ENCODE measurements at places on chromosomes 3 and 15.

DNA sequence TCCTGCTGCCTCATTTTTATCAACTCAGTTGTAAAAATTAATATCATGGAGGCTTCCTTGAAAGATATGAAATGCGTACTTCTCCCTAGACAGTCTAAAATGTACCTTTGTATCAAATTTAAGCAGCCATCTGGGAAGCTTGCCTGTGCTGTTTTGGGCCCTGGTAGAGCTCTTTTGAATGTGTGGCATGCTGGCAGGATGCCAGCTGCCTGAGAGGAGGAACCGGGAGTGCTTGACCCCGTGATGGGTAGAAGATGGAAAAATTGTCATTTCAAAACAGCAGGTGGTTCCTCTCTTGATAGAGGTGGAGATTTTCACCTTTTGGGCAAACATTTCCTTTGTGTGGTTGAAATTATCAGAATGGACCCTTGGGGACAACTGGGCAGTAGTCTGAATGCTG lies 245.3 kb downstream of the RPLP1 start:
- no peak for DNase-seq

DNA sequence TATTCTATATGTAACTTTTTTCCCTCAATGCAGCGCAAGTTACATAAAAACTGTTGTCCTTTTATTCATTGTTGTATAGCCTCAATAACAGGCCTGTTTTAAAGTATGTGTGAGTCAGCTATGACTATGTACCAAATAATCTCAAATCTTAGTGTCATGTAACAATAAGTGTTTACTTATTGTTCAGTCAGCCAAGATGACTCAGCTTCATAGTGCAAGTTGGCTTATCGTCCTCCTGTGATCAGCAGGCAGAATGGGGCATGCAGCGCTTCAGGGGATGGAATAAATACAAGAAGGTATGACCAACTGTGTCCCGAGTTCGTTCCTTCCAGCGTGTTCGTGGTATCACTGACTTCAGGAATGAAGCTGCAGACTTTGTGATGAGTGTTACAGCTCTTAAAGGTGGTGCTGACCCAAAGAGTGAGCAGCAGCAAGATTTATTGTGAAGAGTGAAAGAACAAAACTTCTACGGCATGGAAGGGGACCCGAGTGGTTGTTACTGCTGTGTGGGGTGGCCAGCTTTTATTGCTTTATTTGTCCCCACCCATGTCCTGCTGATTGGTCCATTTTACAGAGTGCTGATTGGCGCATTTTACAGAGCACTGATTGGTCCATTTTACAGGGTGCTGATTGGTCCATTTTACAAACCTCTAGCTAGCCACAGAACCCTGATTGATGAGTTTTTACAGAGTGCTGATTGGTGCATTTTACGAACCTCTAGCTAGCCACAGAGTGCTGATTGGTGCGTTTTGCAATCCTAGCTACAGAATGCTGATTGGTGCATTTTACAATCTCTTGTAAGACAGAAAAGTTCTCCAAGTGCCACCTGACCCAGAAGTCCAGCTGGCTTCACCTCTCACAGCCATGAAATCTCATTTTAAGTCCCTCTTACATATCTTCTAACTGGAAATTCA lies 1016.0 kb downstream of the MCTP2 start:
- no peak for DNase-seq

GRCh38 chr15:42591238-42591934 lies 16.0 kb downstream of the STARD9 start:
- no peak for DNase-seq

GRCh38 chr15:35040339-35041255 lies 44.5 kb downstream of the NANOGP8 start:
- no peak for DNase-seq

GRCh38 chr15:34434627-34435305 lies 2.8 kb downstream of the GOLGA8A start:
- DNase-seq, result no peak

DNA sequence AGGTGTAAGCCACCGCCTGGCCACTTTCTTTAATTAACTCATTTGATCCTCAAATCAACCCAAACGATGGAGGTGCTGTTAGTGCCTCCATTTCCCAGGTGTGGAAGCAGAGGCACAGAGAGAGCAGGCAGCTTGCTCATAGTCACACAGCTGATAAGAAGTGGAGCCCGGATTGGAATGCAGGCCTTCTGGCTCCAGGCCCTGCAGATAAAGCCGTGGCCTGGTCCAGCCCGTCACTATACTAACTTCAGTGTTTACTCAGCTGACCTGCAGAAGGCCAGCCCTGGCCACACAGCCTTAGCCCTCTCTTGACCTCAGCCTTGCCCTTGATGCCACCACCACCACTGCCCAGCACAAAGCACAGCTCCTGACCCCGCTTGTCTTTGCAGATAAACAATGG lies 116.7 kb downstream of the NUP210 start:
- DNase-seq, result no peak

DNA sequence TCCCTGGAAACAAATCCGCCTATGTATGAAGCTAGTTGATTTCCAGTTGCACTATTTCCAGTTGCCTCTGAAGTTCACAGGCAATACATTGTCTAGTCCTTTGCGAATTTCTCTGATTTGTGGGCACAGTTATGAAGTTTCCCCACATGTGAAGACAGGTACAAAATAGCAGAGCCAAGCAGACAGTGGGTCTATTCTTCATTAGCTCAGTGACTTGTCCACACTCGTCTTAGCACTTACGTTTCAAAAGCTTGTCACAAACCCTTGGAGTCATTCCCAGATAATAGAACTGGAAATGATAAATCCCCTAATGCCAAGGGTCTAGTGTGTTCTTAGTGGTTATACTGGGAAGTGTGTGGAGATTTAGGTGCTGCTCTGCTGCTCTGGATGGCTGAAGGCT lies 14.5 kb downstream of the SRPRB start:
- DNase-seq, result no peak

DNA sequence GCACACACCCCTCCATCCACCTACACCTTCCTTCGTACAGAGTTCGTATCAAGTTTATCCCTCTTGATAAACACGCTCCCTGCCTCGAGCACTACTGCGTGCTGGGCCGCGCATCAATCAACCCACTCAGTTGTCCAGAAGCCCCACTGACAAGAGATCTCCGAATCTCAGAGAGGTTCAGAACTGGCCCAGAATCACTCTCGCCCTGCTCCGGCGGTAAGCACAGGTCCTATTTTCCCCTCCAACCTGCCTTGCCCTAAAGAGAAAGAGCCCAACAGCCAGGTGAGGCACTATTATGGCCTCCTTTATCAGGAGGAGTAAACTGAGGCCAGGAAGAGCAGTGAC lies 494 bp upstream of the NISCH start:
- peak; percentile 35 for DNase-seq

DNA sequence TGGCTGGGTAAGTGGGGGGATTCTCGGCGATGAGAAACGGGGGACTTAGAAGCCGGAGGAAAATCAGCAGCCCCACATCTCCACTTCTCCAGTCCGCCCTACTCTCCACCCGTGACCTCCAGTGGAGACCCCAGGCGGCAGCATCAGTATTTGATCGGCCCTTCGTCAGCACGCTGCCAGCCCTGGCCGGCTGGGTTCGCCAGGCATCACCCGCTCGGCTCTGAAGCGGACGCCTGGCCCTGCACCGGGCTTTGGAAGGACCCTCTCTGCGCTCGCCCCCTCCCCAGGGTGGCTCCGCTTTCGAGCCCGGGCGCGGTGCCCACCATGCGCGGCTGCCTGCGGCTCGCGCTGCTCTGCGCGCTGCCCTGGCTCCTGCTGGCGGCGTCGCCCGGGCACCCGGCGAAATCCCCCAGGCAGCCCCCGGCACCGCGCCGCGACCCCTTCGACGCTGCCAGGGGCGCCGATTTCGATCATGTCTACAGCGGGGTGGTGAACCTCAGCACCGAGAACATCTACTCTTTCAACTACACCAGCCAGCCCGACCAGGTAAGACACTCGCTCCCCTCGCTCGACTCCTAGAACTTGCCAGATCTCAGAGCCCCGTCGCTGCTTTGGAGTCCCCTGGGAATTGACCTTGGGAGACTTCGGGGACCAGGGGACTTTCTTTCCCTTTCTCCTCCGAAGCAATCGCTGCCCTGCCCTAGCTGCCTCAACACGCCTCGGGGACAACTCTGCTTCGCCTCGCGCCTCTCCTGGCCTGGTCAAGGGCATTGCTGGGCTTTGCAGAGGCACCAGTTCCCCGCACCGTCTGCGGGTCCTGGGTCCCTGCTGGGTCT lies 561 bp downstream of the SIDT1 start:
- DNase-seq, result peak; percentile 62

DNA sequence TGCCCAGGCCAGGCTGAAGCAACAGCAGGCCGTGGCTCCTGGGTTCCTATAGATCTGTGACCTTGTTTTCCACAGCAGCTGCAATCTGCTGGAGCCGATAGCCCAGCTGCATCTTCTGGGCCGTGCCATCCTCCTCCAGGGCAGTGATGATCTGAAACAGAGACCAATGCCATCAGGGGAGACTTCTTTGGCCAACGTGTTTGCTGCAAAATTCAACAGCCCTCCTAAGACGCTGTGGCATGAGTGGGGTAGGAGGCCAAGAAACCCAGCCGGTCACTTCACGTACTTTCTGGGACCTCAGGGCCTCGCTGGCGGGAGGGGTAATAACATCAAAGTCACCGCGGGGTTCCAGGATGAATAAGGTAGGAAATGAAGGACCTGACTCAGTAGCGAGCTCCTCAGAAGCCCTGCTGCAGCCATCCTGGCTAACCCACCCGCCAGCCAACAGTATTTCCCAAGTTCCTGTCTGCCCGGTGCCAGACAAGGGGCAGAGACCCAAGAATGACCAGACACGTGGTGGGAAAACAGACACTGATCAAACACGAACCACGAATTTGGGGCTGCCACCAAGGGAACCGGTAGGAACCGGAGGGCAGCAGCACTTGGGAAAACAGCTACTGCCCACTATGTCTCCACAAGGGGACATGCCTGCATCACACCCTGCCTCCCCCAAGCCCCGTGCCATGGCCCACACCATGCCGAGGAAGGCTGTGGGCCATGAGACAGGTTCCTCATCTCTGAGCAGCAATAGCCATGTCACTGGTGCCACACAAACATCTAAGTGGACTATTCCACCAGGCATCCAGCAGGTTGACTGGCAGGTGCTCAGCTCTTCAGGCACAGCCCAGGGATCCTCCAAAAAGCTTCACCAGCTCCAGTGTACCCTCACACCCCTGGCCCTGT lies 25.2 kb downstream of the PLXNB1 start:
- DNase-seq, result no peak

GRCh38 chr3:194103505-194103904 lies 32.4 kb upstream of the HES1 start:
- DNase-seq, result peak; percentile 44

DNA sequence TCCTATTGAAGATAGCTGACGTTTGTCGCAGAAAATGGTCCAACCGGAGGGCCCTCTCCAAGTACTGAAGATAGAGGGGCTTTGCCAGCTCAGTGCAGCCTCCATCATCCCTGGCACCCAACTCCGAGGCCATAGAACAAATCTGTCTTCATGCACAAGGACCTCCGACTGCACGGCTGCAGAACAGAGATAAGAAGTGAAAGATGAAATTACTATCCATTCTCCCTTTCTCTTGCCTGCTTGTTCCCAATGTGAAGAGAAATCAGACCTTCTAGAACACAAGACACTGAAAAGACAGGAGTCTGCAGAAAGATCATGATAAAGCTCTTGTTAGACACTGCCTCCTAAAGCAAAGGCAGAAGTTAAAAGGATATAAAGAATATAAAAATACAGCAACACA lies 19.9 kb downstream of the INO80 start:
- no peak for DNase-seq

- DNase-seq, result no peak
Measured at GRCh38 chr15:96102631-96103030, 227.9 kb upstream of the NR2F2 start.

DNA sequence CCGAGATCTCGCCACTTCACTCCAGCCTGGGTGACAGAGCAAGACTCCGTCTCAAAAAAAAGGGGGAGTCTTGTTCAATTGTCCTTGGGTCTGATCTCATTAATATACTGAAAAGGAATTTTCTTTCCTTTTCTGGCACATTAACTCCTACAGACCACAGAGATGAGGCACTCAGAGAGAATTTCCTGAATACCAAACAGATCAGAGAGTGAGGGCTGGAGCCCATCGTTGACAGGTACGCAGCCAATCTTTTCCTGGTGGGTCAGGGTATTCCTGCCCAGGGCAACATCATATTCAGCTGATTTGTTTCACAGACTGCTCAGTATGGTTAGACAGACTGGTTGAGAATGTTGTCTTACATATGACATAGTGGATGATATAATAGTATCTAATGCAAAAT lies 82.8 kb upstream of the TNFSF10 start:
- DNase-seq, result no peak

- DNase-seq, result no peak
Measured at GRCh38 chr15:96316953-96317629, 13.4 kb upstream of the NR2F2 start.

GRCh38 chr3:44939581-44940036 lies 36.4 kb downstream of the ZDHHC3 start:
- no peak for DNase-seq

- peak; percentile 45 for DNase-seq
Measured at GRCh38 chr15:56491110-56491722, 26.3 kb upstream of the MNS1 start.

- DNase-seq, result no peak
Measured at GRCh38 chr3:132225664-132226063, 91.5 kb upstream of the ACP3 start.

- no peak for DNase-seq
Measured at GRCh38 chr15:37574985-37575384, 359.5 kb upstream of the TMCO5A start.

DNA sequence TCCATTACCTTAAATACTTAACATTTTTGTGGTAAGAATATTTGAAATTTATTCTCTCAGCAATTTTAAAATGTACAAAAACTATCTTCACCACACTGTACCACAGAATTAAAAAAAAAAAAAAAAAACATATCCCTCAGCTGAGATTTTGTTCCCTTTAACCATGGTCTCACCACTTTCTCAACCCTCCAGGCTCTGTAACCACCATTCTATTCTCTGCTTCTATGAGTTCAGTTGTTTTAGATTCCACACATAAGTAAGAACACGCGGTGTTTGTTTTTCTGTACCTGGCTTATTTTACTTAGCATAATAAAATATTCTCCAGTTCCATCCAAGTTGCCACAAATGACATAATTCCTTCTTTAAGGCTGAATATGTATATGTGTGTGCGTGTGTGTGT lies 41.5 kb downstream of the CSNK1G1 start:
- DNase-seq, result no peak
